Activated CD4-positive, alpha-beta T cell treated with anti-CD3 and anti-CD28 coated beads, Interleukin-2, amount 50 U/mL, for 1 hour (primary cell): ENCODE measurements at places on chromosomes 7 and 10.

DNA sequence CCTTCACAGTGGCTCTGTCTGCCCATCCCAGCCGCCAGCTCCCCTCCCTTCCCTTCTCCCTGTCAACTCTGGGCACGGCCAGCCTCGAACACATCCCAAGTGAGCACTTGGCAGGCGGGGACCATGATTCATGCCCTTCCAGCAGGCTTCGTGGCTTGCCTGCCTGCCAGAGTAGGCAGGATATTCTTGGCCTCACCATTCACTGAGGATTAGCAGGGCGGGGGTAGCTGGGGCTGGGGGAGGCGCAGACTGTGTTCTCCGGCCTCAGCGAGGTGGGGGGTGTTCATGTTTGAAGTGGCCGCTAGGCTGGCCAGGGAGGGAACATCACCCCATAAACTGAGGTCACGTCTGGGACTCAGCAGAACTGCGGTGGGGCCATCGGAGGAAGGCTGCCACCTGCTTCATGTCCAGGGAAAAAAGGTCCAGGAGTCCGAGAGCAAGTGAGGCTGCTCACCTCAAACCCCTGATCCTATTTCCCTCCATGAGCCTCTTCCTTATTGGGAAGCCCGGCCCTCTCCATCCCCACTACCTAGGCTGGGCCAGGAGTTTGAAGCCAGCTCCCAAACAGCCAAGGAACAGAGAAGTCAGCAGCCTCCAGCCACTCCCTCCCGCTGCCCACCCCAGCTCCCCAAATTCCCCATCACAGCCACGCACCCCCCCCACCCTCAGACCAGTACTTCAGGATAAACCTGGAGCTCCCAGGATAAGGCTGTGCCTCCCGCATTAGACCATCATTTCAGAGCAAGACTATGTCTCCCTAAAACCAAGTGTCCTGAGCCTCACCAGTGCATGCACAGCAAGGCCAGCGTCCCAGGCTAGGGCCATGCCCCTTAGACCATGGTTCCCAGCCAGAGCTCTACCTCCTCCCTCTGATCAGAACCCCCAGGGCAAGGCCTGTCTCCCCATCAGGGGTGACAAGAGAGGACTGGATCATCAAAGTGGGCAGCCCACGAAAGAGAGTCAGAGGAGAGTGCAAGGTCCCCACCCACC, 42.8 kb upstream of the RABGEF1 start:
- DNase-seq: no peak

DNA sequence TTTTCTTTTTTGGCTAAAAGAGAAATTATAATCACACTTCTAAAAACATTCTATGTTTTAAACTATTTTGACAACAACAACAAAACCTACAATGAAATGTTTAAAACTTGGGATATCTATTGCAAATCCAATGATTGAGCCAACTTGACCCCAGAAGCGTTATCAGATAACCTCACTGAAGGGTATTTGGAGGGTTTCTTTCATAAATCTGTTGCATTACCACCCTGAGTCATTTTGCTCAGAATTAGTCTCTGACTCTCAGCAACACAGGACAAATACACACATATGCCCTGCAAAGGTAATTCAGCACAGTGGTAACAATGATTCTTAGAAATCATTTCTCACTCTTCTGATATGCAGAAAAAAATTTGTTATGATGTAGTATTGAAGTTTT, 2.3 kb upstream of the COL1A2 start:
- no peak for DNase-seq

DNA sequence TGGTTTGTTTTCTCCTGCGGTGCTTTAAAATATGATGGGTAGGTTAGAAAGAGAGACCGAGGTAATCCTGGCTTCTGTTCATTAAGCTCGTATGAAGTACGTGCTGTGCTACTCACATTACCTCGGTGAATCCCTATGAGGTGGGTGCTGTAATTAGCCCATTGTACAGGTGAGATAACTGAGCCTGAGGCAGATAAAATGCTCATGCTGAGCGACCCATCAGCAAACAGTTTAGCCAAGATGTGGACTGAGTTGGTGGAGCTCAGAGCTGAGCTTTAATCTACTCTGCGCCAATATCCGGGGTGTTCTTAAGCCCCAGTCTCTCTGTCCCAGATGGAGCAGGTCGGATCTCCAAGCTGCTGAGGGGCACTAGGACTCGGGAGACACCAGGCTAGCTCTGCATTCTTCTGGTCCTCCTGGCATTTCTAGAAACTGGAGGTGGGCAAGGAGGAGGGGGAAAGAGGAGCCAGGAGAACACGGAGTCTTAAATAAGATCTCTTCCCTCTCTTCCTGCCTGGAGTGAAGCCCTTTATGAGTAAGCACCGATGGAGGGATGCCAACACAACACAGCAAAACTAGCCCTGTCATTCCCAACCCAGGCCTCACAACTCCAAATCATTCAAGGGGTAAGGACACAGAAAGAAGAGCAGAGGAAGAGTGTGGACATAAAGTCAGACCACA, 458.5 kb downstream of the KCNMA1 start:
- DNase-seq: no peak

DNA sequence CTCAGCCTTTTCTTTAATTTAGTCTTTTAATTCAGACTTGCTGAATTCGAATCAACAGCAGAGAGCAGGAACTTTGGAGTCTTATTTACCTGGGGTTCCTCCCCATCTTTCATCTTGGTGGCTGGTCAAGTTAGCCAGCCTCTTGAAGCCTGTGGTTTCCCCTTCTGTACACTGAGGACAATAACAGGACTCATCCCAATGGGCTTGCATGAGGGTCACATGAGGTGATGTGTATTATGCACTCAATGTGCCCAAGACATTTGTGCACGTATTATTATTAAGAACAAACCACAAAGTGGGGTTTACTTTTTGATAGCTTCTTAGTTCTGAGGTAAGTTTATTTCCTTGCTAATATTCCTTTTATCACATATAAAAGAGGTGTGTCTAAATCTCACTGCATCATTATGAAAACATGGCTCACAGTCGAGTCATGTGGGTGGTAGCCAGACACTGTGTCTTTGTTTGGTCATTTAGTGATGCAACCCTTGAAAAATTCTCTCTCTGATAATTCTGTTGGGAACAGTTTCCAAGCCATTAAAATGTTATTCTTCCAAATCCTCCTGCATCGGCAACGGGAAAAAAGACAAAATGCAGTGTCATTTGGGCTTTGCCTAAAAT, 86.5 kb upstream of the GRB10 start:
- no peak for DNase-seq

- DNase-seq: no peak
These were observed 127.0 kb downstream of the TCERG1L start for GRCh38 chr10:131184503-131184902.

- DNase-seq: no peak
These were observed 74.3 kb upstream of the TOMM7 start for GRCh38 chr7:22896917-22897316.

DNA sequence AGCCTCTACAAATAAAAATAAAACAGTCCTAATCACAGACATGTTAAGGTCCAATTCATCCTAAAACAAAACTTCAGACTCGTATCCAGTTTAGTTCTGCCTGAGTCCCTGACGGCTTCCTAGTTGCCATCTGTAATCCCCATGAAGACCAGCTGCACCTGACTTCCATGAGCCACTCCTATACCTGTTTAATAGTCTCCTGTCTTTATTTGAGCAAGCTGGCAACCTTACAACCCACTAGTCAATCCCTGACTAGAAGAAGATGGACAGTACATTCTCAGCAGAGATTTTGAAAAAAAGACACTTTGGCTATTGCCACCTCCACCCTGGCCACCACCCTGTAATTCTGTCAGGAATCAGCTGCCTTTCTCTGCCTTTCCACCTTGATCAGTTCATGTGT, 197.7 kb downstream of the HIBADH start:
- DNase-seq: no peak
